ENCODE measurements at places on chromosomes 16 and 17.

DNA sequence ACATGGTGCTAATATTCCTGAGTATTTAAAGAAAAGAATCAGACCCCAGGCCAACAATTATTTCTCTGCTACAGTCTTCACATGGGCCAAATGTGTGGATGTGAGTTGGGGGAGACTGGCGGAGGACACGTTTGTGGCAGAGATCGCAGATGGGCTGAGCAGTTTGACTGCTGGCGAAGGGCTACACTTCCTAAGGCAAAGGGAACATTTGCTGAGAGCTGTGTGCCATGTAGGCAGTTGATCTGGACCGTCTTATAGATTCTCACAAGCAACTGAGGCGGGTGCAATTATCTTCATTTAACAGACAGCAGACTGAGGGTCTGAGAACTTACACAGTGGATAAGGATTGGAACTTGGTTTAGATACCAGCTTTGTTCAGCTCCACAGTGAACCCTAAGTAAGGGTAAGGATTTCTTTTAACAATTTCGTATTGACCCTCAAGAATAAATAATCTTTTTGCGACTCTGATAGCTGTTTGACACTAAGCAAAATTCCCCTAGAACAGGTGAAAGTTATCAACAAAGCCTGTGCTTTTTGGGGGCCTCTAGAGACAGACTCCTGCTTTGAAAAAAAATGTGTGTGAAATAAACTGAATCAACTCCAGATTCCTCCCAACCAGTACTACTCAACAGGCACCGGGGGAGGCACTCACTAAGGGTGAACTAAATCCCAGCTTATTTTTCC, 55.3 kb downstream of the TBX4 start:
- DNase-seq = no peak

DNA sequence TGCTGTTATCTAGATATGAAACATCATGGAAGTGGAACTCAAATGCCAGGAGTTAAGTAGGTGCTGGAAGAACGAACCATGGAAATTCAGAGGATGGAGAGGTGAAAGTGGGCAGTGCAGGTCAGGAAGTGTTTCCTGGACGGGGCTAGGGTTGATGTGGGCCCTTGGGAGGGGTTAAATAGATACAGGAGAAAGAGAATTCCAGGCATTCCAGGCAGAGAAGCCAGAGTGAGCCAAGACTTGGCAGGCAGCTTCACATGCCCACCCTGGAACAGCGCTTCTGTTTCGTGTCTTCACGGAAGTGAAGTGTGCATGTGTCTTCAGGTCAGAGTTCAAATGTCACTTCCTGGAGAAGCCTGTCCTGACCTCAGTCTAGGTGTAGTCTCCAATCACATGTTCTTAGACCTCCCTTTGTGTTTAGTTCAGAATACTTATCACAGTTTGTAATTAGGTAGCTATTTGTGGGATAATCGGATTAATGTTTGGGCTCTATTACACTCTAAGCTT, 41.3 kb downstream of the GP2 start:
- no peak for DNase-seq

GRCh38 chr17:41939693-41940090, 9.3 kb downstream of the ODAD4 start:
- no peak for DNase-seq

DNA sequence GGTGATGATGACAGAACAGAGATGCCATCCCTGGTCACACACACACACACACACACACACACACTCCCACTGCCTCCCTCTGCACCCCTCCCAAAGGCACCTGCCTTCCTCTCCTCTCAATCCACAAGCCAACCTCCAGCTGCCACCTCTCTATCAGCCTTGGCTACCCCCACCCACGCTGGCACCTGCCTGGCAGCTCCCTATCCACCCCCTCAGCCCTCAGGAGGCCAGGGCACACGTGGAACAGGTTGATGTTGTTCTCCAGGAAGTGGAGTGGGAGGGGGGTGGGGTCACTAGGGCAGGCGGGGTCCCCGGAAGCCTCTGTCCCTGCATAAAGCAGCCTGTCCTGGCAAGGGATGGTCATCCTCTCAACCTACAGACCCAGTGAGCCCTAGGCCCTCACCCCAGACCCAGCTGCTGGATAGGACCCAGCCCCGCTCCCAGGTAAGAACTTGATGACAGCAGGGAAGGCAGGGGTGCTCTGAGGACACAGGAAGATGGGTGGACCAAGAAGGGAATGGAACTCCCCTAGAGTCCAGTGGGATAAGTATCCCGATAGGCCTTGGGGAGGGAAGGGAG, at the start of gene GSDMA:
Gene GSDMA, plus strand, starts transcription at position 363 of the 579 bp plus-strand sequence. CDS start 2,684 bp downstream, outside the sequence.
- DNase-seq = no peak

GRCh38 chr17:59941131-59941530, 23.4 kb downstream of the RNFT1 start:
- DNase-seq = no peak

- DNase-seq = peak; percentile 15
These were observed 5.2 kb downstream of the P4HB start for GRCh38 chr17:81854974-81855774.

GRCh38 chr16:27853651-27854050, 209.9 kb downstream of the GSG1L start:
- DNase-seq = no peak

GRCh38 chr17:80223142-80223815, 3.1 kb downstream of the SLC26A11 start:
- DNase-seq = no peak

GRCh38 chr17:43856141-43856540, 9.2 kb downstream of the CD300LG start:
- no peak for DNase-seq

- no peak for DNase-seq
These were observed 1.6 kb downstream of the TMEM98 start for GRCh38 chr17:32929588-32929987.

DNA sequence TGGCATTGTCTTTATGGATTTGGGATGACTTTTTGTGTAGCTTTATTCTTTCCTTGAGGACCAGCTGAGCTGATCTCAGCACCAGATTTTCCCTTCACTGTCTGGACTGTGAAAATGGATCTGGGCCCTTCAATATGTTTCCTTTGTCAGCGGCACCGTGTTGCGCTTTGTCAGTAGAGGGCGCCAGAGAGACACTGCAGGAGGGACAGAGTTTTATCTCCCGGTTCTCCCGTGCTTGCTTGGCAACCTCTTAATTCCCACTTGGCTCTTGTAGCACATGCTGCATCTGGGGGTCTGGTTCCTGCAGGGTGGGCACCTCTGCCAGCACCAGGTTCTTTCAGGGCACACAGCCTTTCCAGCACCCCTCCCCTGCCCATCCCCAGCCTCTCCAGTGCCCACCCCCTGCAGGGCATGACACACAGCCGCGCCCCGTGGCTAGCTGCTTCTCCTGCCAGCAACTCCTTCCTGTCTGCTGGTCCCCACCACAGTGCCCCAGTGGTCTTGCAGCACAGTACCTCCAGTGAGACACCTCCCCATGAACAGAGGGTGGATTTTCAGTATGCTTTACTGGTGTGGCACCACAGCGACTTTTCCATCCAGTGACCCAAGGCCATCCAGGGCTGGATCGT, 19.6 kb downstream of the OR1D5 start:
- DNase-seq = no peak

DNA sequence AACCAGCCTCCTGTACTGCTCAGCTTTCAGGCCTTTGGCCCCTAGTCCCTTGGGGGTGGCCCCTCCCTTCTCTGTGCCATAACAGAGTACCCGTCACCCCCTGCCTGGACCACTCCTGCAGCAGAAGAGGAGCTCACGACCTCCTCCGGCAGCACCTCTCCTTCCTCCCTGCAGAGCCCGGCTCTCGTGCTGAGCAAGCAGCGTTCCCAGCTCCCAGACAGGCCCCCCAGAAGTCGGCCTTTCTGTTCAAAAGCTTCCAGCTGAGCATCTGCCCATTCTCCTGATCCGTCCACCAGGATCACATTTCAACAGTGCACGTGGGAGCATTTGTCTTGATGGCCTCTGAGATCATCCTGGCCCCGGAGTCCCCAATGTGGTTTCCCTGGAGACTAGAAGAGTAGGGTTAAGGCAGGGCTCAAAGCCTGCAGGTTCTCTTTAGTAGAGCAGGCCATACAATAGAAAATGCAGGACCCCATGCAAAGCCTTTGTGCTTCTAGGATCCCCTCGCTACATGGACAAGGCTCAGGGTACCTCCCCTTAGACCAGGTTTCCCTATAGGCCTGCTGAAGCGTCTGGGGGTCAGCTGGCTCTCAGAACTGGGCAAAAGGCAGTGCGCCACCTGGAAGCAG, 35.6 kb downstream of the NLRC3 start:
- no peak for DNase-seq

DNA sequence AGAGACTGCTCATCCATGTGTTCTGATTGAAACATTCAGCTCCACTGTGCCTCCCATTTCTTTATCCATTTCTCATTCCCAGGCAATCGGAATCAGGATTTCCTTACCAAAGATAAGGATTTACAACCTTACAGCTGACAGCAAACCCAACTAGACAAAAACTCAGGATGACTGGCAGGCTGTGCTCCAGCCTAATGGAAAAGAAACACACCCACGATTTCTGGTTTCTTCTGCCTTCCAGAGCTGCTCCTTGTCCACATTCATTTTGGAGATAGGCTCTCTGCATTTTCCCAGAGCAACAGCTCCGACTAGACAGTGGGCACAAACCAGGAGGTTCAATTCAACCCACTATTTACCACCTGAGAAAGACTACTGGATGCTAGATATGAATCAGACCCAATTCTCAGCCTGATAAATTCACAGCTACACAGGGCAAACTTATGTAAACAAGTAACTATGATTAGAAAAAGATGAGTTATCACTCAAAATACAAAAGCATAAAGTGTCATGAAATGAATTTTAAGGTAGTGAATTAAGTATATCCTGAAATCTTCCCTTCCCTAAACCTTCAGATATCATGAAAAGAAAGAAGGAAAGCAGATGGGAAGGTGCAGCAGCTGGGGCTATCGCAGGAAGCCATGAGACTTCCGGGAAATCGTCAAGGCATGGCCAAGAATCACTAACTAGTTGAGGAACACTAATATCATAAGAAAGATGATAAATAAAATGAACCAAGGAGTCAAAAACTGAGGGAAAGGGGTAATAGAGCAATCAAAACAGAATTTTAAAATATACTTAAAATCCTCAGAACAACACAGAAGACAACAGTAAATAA, 44.8 kb upstream of the CLEC18B start:
- no peak for DNase-seq

DNA sequence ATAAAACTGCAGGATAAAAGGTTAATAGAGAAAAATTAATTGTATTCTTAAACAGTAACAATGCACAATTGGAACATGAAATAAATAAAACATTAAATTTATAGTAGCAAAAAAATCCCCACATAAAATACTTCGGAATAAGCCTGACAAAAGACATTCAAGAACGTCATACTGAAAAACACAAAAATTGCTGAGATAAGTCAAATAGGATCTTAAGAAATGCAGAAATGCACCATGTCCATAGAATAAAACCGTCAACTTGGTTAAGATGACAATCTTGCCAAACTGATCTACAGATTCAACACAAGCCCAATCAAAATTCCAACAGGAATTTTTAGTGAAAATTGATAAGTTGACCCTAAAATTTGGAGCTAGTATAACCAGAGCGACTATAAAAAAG, 76.6 kb downstream of the TBC1D16 start:
- DNase-seq = no peak

- no peak for DNase-seq
These were observed 482.2 kb upstream of the GOT2 start for GRCh38 chr16:59216291-59216690.

DNA sequence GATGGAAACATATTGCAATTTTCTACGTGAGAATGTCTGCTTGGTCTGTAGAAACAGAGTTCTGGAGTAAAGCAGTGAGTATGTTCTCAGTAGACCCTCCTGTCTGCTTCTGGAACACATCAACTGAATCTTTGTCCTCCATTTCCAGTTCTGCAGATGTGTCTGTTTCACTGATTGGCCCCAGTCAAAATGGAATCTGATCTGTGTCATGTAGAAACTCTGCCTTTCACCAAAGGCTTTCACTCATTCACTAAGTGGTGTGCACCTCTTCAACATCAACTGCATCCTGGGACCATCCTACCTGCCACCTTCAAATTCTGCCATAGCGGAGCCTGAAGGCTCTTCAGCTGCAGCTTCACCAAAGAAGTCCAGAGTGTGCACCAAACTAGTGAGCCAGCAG, 2.8 kb upstream of the ZNF267 start:
- no peak for DNase-seq

DNA sequence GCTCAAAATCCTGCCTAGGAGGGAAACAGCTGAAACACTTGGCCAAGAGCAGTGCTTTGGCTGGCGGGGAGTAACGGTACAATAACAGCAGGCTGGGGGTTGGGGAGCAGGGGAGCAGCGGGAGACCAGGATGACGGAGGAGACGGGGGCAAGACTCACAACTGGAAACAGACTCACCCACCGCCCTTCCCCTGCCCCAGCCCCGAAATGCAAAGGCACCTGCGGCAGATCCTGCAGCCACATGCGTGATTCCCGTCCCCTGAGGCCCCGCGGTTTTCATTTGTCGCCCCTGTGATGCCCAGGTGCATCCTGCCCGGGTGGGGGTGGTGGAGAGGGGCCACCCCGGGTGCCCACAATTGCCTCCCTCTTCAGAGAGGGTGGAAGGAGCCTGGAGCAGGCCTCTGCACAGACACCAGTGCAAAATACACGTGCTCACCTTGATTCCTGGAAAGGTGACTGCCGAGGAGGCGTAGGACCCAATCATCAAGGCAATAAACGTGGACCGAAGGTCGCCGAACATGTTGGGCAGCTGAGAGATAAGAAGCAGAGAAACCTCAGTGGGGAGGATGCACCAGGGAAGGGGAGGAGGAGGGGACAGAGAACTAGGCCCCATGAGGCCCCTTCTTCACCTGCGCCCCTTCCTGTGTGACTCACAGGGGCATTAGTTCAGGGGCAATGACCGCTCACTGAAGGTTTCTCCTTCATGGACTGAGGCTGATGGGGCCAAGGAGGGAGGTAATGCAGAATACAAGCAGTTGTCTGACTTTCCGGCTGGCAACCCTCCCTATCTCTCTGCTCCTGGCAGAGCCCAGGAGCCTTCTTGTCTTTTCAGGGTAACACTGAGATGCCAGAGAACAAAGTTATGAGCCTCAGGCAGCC, 30.4 kb upstream of the PITPNA start:
- no peak for DNase-seq

DNA sequence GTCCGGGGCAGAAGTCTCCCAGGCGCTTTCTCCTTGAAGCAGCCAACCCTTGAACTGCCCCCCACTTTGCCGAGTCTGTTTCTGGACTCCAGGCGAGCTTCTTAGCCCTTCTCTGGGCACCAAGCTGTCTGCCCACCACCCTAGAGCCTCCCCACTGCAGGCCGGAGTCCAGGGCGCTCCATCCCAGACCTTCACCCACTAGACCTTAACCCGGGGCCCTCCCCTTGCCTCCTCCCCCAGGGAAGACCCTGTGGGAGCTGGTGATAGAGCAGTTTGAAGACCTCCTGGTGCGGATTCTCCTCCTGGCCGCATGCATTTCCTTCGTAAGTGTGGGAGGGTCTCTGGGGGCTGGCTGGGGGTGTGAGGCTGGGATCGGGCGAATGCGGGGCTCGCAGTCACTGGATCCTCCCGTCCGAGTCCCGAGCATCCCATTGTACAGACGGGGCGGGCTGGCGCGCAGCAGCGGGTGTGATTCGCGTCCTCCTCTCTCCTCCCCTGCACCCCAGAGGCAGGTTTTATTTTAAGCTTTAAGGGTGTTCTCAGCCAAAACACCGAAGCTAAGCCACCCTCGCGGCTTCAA, 1.1 kb downstream of the ATP2A1 start:
- DNase-seq = no peak

GRCh38 chr17:70006159-70006558, 68.9 kb upstream of the KCNJ16 start:
- DNase-seq = no peak

- no peak for DNase-seq
These were observed 7.6 kb upstream of the CMTR2 start for GRCh38 chr16:71296584-71297340.
